ENCODE measurements at places on chromosomes 4 and X.

DNA sequence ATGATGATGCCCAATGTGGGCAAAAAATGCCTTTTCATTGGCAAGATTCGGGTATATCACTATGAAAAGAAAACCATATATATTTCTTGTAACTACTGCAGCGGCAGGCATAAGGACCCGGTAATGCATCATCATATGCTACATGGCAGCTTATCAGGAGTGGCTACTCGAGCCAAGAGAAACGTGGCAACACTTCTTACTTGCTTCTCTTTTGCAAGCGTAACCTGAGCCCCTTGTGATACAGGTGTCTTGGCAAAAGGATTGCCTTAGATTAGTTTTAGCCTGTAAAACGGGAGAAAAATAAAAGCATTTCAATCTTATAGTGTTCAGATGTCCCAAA is 280.3 kb downstream of the SPRY1 start:
- no peak for DNase-seq

DNA sequence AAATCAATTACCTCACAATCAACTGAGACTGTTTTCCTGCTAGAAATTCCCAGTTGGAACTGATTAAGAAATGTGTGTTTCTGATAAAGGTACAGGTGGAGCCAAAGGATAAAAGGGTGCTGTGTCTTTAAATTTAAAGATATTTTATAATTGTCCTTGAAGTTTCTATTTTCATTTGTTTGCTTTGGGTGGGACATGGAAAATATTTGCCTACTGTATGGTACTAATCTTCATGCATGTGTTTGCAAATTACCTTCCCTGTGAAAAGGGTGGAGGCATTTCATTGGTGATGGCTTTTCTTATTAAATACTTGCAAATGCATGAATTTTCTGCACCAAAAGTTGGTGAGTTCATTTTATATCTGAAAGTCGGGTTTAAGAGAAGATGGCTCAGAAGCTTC is 215.9 kb downstream of the RELL1 start:
- no peak for DNase-seq

DNA sequence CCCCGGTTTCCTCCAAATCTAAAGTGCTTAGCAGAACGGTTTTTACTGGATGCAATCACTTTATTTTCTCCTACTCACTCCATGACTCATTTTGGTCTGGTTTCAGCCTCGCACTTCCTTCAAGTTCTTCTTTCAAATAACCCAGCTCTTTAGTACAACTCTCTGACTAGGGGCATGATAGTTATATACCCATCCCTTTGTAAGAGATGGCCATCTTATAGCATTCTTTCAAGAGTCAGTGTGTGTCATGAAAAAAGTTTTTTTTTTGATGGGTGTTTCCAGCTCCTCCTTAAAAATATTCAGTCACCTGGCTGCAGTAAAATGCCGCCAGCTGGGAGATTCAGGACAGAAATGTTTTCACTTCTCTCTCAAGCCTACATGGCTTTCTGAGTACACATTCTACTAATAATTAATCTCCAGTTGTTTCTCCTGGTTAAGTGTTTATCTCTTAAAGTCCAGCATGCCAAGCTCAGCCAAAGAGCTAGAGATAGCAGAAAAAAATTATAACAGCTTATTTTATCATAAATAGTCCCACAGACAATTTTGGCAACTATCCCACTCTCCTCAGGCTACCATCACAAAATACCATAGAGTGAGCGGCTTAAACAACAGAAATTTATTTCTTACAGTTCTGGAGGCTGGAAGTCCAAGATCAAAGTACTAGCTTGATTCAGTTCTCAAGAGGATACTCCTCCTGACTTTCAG is 139.3 kb downstream of the GASK1B start:
- no peak for DNase-seq

DNA sequence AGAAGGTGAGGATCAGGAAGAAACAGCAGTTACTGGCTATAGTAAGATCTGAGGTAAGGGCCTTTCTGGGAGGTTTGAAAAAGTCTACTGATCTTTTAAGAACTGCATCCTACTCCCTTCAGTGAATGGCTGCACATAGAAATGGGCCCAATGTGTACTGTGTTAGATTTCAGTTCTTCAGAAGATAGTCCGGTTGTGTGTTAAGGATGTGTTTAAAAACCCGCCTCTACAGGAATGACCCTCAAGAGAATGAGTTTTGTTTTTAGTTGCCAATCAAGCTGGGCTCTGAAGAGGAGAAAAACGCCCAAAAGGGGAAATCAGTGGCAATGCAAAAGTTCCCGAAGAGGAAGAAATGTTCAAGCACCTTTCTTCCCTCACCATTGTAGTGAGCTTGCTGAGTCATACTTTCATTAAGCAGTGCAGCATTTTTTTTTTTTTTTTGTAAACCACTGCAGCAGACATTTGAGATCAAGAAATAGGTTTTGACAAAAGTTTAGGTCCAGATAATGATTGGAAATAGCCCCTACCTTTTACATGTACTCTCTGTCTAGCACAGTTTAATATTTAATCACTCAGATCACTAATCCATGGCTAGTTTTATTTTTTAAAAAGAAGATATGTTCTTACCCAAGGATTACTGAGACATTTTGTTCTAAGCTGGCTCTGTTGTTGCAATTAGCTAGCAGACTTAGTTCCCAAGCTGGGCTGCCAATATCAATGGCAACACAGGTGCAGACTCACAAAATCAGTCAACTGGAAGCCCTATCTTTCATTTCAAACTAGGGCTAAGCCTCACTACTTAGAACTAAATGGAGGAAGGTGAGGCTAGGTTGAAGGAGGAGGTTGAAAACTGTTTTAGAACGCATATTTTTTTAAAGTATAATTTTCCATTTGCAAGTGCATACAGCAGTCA is 7.0 kb upstream of the TRPC5OS start:
- DNase-seq = no peak

GRCh38 chrX:129545408-129545807 is 5.3 kb downstream of the OCRL start:
- no peak for DNase-seq

- DNase-seq = no peak
Measured at GRCh38 chrX:79259073-79259689, 108.0 kb downstream of the ITM2A start.

GRCh38 chr4:152508386-152508785 is 27.5 kb downstream of the FBXW7 start:
- DNase-seq = no peak

- no peak for DNase-seq
Measured at GRCh38 chr4:106717091-106717490, 319.0 kb downstream of the DKK2 start.

DNA sequence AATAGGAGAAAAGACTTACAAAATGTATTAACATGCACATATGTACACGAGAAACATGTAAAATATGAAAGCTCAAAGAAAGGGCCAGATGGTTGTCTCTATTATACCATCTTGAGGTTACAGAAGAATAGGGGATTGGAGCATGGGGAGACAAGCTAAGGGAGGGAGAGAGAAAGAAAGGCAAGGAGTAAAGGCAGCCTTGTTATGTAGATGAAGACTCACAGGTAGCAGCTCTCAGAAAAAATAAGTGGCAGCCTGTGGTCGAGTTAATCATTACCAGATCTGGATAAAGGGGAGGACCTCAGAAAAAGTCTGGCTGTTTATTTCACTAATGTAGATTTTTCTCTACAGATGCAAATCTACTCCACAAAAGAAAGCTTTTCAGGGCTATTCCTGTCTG is 26.6 kb upstream of the PPP1R2C start:
- DNase-seq = no peak

- DNase-seq = no peak
Measured at GRCh38 chrX:2717312-2717711, 26.2 kb downstream of the CD99 start.

DNA sequence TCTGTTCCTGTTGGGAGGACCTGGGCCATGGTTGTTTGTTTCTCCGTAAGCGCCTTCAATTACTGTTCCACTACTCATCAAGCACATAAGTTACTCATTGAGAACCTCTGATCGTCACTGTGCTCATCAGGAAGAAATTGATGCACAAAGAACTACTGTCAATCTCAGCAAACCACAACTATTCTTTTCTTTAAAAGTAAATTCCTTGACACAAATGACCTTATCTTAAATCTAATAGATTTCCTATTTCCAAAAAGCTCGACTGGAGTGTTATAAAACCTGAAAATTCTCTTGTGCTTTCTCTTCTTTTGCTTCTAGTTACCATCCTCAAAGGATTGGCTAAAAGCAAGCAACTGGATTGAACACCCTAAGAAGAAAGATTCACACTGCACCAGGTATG is at the start of gene MUC7:
Gene MUC7, plus strand, starts transcription at position 301 of the 400 bp plus-strand sequence. CDS start 1,825 bp downstream, outside the sequence.
- DNase-seq = no peak

DNA sequence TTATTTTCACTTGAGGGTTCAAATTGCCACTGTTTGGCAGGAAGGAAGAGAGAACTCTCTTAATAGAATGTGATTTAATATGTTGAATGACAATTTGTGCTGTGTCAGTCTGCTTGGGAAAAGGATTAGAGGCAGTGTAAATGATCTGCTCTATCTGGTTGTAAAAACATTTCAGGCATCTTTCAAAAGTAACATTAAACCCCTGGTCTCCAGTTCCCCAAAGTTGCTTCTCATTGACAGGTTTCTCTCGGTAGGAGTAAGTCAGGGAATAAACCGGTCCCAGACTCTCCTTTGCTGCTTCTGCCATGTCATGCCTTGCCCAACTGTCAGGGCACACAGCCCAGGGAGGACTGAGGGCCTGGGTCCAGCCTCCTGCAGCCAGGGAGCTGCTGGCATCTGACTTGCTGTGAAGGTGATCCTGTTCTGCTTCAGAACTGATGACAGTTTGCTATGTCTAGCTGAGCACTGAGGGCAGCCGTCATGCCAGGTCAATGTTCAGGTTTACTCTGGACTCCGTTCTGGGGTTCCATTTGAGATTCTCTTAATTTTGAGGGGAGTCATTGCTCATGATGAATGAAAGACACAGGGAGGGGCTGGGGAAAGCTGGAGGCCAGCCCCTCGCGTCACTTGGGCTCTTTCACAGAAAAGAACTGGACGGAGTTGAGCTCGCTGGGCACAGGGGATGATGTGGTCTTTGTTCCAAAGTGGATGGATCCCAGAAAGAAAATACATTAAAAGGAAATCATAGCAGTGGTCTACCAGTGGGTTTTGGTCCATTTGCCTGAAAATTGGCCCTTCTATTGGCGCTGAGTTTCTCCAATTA is 312.4 kb downstream of the ARHGAP10 start:
- no peak for DNase-seq
